Lung microvascular endothelial cell (primary cell): ENCODE measurements at places on chromosomes 2 and 18.

DNA sequence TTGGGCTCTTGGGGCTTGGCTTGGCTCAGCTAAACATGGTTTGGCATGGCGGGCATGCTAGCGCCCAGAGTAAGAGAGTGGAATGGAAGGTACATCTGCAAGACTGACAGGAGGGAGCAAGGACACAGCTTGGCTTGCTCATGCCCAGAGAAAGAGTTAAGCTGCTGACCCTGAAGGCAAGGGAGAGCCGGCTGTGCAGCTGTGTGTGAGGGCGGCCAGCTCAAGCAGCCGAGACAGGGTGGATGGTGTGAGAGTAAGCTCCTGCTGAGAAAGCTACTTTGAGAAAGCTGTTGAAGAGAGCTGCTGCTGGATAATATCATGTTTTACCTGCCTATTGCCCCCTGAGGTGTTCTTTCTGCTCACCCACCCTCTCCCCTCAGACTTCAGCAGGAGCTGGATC, 135.6 kb downstream of the CCBE1 start:
- no peak for DNase-seq

DNA sequence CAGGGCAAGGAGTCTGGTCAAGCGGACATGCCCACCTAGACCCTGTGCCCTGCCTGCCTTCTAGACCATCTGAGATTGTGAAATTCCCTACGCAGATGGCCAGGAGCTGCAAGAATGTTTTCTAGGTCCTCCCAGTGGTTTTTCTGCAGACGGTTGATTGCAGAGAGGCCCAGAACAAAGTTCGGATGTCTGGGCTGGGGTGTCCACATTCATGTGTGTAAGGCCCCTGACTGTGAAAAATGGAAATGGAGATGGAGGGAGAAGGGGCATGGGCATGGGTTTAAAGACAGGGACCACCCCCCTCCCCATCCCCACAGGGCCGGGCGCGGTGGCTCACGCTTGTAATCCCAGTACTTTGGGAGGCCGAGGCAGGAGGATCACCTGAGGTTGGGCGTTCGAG, 11.8 kb downstream of the ARHGAP25 start:
- DNase-seq: no peak

GRCh38 chr2:129760669-129761068, 218.8 kb upstream of the RAB6C start:
- DNase-seq: no peak

DNA sequence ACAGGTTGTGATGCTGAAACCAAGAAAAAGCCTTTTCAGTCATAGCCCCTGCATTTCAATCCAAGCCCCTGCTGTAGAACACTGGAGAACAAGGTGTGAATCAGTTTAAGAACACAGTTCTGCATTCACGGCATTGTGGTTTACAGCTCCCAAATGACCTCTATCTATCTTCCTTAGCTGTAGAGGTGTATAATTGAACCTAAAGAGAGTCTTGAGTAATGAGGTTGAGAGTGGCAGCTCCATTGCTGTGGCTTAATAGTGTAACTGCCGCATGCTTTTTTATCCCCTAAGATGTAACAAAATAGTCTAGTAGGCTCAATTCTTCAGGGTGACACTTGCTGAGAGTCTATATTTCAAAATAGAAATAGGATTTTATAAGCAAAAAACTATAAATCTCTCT, 121.3 kb upstream of the EPHA4 start:
- DNase-seq: no peak

- no peak for DNase-seq
Observed at GRCh38 chr2:66466433-66466832, 31.5 kb downstream of the MEIS1 start.

DNA sequence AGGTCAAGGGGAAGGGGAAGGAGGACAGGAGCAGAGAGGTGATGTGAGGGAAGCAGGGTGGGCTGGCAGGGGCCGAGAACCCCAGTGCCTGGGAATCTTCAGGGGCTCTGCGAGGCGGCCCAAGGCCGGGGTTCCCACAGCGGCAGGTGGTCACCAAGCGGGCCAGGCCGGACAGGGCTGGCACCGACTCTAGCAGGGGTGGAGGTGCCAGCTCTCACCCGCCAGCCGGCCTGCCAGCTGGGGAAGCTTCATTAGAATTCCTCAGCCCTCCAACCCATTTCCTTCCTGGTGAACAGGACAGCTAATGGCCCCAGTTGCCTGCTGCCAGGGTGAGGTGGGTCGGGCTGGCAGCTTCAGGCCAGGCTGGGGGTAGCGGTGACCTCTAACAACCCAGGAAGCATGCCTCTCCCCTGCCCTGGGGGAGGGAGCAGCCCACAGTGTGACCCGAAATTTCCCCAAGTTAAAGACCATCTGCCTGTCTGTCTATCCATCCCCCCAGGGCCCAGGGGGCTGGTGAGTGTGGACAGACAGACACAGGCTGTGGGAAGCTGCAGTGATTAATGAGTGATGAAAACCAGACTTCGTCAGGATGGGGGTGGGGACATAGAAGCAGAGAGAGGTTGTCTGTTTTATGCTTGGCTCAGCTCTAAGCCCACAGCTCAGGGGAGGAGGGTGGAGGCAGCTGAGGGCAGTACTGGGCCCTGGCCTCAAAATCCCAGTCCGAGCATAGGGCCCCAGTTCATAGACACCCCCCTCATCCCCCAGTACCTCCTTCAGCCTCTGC, 144.1 kb downstream of the ZFP36L2 start:
- DNase-seq: peak; percentile 82

DNA sequence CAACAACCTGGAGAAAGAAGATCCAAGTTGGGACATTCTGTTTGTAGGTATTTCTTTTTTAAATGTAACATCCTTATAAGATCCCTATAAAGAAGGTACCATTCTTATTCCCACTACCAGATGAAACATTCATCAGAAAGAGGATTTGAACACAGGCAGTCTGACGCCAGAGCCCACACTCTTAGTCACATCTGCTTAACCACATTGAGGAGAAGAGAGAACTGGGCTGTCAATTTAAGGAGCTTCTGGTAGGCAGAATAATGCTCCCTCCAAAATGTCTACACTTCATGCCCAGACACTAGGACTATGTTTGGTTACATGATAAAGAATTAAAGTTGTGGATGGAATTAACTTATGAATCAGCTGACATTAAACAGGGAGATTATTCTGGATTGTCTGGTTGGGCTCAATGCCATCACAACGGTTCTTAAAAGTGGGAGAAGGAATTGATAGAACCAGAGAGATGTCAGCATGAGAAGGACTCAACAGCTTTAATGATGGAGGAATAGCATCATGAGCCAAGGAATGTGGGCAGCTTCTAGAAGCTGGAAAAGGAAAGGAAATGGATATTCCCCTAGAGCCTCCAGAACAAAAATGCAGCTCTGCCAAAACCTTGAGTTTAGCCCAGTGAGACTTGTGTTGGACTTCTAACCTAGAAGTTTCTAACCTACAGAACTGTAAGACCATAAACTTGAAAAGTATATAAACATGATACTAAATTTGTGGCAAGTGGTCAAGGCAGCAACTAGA, 82.2 kb downstream of the KLF7 start:
- no peak for DNase-seq

- DNase-seq: no peak
Observed at GRCh38 chr18:75551071-75551470, 123.6 kb upstream of the SMIM21 start.

DNA sequence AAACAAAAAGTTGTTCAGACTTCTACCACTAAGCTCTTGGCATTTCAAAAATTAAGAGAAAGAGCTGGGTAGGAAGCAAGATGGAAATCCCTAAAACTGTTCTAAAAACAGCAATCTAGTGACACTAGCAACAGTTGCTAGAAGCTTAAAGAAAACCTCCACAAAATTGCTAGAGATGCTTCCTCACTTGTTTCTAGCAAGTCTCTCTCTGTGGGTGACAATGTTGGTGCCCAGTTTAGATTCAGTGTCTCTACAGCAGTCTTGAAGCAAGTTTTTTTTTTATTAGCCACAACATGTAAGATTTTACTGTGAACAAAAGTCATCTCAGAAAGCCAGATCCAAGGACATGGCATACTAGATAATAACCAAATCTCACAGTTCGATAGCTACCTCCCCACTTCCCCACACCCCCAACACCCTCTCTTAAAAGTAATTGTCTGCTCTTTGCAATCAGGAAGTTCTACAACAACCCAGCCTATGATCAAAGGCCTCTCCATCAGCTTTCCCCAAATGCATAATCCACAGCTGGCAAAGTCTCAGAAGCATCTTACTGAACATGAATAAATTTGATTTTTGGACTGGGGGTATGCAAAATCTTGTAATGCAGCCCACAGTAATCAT, 70.0 kb downstream of the ANKRD44 start:
- no peak for DNase-seq

DNA sequence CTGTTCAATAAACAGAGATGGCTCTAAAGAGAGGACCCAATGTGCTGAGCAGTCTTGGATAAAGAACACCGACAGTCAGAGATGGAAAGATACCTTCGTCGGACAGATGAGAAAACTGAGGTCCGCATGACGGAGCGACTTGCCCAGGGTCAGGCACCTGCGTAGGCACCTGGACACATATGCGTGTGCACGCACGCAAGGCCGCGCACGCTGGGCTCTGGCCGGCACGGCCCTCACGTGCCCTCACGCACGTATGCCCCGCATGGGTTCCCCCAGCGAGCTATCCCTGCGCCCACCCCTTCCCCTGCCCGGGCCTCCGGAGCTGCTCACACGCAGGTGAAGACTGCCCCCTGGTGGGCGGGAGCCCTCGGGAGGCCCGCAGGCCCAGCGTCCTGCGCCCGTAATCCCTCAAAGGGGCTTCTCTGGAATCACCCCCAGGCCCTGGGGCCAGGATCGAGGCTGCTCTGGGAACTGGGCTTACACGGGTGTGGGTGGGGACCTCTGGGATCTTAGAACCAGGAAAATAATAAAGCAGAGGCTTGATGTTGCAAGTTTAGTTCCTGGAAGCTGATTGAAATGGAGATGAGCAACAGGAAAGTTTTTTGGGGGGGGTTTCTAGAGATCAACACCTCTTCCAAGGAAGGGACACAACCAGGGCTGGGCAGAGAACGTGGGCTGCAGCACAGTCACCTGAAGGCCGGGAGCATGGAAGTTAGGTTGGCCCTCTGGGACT, 246.3 kb downstream of the TNS1 start:
- DNase-seq: peak; percentile 66

DNA sequence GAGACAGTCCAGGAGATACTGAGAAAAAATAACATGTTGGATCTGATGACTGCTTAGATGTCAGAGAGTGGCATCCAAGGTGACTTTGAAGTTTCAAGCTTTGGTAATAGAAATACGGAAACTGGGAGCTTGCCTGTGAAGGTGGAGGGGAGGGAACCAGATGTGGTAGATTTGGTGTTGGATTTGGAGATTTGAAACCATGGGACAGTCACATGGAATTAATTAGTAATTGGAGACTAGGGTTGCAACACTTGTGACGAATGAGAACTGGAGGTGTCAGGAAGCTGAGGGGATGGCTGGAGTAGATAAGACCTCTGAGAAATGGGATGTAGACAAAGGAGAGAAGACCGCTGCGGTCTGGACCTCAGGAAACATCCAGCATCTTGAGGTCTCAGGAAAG, 46.7 kb downstream of the RPL37A start:
- DNase-seq: no peak

DNA sequence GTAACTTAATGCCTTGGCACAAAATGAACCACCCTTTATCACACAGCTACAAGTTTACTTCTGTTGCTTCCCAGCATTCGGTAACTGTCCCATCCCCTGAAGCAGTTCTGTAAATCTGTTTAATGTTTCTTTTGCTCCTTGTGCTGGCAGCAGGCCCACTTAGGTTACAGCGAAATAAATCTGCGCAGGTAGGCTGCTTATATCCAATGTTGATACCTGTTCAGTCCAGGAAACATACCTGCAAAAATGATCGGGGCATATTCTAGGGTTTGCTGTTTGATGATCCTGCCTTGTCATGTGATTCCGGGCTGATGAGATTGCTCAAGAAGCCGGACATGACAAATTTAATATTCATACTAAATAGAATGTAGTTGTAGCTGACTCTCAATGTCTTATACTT, 23.3 kb downstream of the PELI1 start:
- DNase-seq: no peak

GRCh38 chr2:176125772-176126054, 3.2 kb downstream of the HOXD9 start:
- no peak for DNase-seq

- DNase-seq: no peak
Observed at GRCh38 chr2:9708683-9709538, 78.1 kb upstream of the YWHAQ start.

DNA sequence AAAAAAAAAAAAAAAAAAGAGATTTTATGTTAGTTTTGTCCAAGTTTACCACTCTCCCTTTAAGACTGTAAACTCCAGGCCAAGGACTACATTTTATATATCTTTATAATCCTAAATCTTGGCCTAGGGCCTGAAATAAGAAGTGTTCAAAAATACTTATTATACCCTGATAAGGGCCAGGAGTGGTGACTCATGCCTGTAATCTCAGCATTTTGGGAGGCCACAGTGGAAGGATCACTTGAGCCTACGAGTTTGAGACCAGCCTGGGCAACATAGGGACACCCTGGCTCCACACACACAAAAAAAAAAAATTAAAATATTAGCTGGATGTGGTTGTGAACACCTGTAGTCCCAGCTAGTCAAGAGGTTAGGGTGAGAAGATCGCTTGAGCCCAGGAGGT, 12.7 kb downstream of the TRIP12 start:
- DNase-seq: no peak

DNA sequence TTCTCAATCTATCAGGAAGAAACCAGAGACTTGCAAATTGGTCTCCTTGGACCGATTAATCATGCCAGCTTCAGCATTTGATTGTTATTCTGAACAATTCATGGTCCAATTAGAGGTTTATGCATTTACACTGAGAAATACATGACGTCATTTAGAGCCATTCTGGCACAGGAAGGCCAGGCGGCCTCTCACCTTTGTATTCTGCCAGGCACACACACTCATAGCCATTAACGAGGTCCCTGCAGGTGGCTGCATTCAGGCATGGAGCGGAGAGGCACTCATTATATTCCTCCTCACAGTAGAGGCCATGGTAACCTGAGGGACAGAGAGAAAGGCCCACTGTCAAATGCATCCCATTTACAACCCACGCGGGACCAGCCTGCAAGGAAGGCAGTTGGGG, 146.8 kb upstream of the PID1 start:
- DNase-seq: peak; percentile 12

- peak; percentile 44 for DNase-seq
Observed at GRCh38 chr2:217090024-217090473, 230.2 kb upstream of the TNP1 start.

GRCh38 chr2:16660114-16660513, 5.5 kb downstream of the CYRIA start:
- DNase-seq: no peak

- DNase-seq: no peak
Observed at GRCh38 chr2:127712999-127713398, 11.7 kb downstream of the SFT2D3 start.

- DNase-seq: no peak
Observed at GRCh38 chr18:46377557-46377956, 273.4 kb downstream of the HAUS1 start.

GRCh38 chr18:33097126-33097525, 324.3 kb upstream of the KLHL14 start:
- DNase-seq: no peak

DNA sequence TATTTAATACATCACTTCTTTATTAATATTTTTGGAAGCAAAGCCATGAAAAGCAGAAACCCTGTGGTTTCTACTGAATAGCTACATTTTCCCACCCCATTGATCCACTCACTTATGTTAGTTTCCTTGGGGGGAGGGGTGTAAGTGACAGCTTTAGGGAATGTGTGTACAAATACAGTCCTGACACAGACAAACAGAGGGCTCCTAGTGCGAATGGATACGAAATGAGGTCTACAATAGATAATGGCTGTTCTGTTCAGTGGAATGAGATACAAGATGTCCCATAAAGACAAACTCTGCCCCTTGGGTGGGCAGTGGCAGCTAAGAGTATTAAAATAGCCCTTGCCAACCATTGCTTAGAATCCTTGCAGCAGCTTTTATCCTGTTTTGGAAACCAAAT, 312.9 kb downstream of the NCKAP5 start:
- no peak for DNase-seq
